ENCODE measurements at places on chromosomes 16 and 17. TPM values are rescaled to one million over a fixed set of nuclear protein-coding genes. Genes with fewer than 3 reads are reported as not detected.

DNA sequence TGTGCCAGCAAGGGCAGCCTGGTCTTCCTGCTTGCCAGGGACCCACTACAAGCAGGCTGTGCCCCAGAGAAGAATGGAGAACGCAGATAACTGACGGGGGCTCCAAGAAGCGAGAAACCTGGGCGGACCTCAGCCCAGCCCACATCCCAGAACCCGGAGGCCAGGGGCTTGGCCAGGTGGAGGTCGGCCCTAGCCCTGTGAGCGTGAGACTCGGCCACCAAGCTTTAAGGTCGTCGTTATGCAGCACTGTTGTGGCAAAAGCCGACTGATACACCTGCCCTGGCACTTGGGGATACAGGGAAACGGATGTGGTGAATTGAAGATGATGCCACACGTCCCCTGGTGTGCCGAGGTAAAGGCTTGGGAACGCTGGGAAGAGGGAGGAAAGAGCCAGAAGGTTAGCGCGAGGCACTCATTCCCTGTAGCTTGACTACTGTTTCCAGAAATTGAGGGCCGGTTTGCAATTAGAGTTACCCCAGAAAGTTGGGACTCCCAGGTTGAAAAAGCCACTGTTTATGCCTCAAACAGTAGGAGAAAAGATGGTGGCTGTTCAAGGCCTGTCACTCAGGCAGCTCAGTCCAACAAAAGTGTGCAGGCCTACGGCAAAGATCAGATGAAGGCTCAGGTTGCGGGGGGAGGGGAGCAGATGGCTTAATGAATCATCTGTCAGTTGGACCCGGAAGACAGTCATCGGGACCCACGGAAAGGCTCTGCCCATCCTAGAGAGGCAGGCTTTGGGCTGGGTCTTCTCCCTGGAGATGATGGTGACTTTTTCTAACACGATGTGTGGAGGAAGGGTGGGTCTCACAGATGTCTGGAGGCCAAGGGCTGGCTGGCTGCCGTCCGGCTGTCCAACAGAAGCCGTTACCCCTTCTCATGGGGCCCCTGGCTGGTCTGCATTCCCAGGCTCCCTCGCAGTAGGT lies 45.6 kb upstream of the BAHCC1 start:
- H3K4me1 ChIP-seq: peaks cover 27% of the 10 kb centered on the region
- no peak for DNase-seq
- H3K36me3 ChIP-seq: no peaks in the 10 kb centered on the region
- no peak overlapping the region for H3K4me3 ChIP-seq

- DNase-seq: no peak
- H3K4me1 ChIP-seq: peaks cover 35% of the 10 kb centered on the region
- H3K36me3 ChIP-seq: peaks cover 31% of the 10 kb centered on the region
- no peaks in the 10 kb centered on the region for H3K27me3 ChIP-seq
These were observed 54.6 kb downstream of the WDR45B start for GRCh38 chr17:82593590-82594087.

CEP20 gene
- 32.1 TPM for total RNA-seq

DNA sequence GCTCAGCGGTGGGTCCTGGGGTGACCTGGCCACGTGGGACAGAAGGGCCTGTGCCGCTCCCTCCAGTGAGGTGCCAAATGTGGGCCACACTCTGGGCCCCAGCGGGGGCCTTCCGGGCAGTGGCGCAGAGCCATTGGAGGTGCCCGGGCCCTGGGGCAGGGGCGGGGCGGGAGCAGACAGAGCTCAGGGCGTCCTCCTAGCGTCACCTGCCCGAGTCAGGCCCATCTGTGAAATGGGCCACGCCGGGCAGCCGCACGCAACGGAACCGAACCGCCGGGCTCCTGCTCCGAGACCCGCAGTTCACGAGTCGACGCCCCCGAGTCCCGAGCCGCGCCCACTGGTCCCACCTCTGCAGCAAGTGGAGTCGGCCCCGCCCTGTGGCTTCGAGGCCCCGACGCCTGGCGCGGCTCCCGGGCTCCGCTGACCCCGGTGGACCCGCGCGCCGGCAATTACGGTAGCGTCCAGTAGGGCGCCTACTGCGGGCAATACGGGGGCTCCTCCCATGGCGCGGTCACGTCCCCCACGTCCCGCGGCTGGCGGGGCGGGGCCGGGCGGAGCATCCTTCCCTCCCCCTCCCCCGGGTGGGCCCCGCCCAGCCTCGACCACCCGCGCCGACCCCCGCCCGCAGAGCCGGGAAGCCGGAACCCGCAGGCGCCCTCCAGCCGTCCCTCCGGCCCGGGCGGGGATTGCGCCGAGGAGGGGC lies 1.9 kb downstream of the SLC16A3 start:
- DNase-seq: no peak
- peaks cover 87% of the 10 kb centered on the region for H3K27me3 ChIP-seq
- peak overlapping the region; percentile 38 for H3K4me3 ChIP-seq
- no peaks in the 10 kb centered on the region for H3K36me3 ChIP-seq

GRCh38 chr17:8122924-8123694 lies 797 bp downstream of the HES7 start:
- peaks cover 80% of the 10 kb centered on the region for H3K4me1 ChIP-seq
- peaks cover 93% of the 10 kb centered on the region for H3K27me3 ChIP-seq
- no peak overlapping the region for H3K27ac ChIP-seq
- no peaks in the 10 kb centered on the region for H3K36me3 ChIP-seq
- no peak for DNase-seq
